Activated T-cell treated with anti-CD3 and anti-CD28 coated beads for 48 hours (primary cell): ENCODE measurements at places on chromosomes 3 and 15.

DNA sequence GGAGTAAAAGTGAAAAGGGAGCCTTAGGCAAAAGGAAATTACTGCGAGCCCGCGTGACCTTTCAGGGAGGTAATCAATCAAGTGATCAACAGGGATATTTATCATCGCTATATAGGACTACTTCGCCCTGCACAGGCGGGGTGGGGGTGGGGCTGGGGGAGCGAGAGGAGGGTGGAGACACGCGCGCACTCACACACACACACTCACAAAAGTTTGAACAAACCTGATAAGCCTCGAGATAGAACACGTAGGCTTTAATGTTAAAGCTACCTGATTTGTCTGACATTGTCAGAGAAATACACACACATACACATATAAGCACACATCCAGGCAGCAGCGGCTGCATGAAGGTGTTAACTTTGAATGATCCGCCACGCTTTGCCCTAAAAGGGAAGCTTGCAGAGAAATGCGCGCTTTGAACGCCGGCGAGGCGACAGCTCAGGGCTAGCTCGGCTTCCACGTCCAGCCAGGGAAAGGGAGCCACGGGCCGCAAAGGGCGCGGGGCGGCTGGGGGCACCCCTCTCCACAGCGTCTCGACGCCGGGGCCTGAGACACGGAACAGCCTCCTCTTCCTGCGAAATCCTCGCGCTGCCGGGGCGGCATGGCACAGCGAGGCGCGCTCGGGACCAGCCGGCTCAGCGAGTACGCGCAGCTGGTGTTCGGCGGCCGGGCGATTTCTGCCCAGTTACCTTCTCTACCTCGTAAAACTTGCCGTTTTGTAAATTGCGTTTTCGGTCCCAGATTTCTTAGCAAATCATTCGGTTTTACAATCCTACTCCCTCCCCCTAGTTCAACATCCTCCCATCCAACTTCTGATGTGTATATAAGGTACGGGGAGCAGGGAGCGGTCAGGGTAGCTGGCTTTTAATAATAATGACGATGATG, 4.8 kb upstream of the MECOM start:
- DNase-seq, result no peak

DNA sequence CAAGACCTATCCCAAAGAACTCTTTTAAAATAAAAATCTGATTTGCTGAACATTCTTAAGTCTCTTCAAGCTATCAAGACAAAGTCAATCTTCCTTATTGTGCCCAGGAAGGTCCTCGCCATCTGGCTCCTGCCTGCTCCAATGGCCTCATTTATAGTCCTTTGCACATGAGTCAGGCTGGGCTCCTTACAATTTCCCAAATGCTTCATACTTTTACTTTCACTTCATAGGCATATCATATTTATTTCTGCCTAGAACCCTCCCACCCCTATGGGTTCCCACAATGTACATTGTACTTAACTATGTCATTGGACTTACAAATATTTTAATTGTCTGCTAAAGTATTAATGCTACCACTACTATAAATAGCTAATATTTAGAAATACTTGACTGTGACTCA, 9.1 kb downstream of the THRB start:
- DNase-seq, result no peak

DNA sequence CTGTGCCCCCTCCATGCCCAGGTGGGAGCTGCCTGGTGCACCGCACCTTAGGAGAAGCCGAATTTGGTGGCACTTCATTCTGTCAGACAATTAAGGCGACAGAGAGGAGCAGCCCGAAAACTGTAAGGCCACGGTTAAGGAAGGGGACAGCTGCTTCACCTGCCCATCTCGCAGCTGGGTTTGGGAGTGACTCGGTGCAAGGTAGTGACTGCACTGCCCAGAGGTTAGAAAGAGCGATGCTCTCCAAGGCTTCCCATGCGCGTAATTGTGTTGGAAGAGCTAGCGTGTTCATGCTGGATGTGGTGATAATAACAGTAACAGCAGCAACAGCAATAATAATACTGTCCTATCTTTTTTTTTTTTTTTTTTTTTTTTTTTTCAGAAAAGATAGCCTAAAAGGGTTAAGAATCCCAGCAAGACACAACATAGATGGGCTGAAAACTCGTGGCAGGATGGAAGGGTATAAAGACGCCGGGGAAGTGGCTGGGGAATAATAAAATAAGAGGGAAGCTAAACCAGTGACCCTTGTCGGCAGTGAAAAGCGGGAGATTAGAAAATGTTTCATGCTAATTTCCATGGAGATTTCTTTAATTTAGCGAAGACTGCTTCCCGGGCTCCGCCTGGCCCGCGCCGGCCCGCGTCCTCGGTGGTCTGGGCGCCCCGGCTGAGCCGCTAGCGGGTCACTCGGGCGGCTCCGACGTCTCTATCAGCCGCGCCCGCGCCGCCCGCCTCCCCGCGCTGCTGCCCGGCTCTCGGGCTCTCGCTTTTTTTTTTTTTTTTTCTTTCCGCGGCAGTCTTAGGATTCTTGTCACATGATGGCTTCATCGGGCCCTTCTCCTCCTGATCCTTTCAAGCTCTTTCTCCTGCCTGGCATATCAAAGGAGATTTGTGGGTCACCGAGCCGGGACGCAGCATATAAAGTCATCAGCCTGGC, 617.1 kb downstream of the NR2F2 start:
- no peak for DNase-seq

- DNase-seq, result no peak
These were observed 136.1 kb upstream of the MME start for GRCh38 chr3:154943981-154944380.

DNA sequence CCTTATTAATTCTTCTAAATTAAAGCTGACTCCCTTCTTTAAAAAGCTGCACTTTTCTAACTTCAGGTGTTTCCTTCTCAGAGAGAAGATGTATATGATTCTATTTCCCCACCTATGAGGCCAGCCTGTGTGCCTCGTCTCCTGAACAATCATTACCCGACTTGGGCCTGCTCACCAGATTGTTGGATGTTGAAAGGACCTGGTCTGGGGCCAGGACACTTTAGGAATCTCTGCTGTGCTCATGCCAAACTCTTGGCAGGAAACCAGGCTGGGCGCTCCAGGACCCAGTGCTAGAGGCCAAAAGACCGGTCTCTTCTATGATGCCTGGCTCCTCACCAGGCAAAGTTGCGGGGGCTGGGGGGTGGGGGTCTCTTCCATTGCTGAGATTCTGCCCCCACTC, 16.9 kb upstream of the LRRC31 start:
- DNase-seq, result no peak

DNA sequence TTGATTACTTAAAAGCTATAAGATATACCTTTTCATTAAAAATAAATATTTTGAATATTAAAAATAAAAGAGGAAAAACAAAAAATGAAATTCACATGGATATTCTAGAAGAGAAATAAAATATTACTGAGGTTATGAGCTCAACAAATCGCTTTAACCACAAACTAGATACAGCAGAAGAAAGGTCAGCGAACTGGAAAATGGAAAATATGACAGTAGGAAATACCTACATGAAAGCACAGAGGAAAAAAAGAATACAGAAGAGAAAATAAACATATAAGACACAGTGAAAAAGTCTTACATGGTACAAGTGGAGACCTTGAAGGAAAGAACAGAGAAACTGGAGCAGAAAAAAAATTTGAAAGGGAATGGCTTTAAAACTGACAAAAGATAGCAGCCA, 33.2 kb downstream of the SCAPER start:
- DNase-seq, result no peak

GRCh38 chr3:37183375-37183831, 9.0 kb upstream of the LRRFIP2 start:
- no peak for DNase-seq

DNA sequence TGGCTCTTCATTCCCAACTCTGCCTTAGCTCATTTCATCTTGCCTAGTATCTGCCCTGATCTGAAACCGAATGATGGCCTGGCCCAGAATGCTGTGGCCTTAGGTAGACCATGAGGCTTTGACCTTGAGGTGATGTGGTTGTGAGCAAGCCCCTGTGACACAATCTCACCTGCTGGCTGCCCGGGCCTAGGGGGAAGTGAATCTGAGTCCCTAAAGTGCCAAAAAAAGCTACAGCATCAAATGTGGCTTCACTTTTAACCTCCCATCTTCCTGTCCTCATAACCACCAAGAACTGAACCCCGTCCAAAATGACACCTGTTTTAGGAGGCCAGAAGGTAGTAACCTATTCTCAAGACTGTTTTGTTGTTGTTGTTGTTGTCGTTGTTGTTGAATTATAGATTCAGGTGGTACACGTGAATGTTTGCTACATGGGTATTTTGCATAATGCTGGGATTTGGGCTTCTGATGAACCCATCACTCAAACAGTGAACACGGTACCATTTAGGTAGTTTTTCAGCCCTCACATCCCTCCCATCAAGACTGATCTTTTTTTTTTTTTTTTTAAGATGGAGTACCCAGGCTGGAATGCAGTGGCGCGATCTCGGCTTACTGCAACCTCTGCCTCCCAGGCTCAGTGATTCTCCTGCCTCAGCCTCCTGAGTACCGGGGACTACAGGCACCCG, 54.6 kb downstream of the MCCC1 start:
- no peak for DNase-seq

GRCh38 chr3:8152821-8153418, 348.7 kb upstream of the LMCD1 start:
- no peak for DNase-seq

GRCh38 chr3:115160295-115160694, 13.2 kb upstream of the ZBTB20 start:
- DNase-seq, result no peak

DNA sequence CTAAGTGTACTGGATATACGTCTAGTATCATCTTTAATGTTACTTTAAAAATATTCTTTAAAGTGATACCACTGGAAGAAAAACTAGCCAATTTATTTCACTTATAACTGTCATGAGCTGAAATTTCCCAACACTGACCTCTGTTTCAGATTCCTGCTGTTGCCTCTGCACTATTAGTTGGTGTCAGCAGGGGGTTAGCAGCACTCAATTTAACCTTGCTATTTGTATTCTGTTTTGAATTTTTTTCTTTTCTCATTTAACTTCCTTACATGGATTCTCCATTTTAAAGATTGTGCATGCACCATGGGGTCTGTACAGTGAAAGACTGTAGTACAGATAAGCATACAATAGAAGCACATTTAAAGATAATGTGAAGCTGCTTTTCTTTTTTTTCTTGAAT, 169.2 kb downstream of the UBE2E2 start:
- DNase-seq, result no peak
